Activated CD4-positive, CD25-positive, alpha-beta regulatory T cell treated with anti-CD3 and anti-CD28 coated beads, Interleukin-2, amount 50 U/mL, for 16 hours (primary cell): ENCODE measurements at places on chromosomes 2 and 18.

DNA sequence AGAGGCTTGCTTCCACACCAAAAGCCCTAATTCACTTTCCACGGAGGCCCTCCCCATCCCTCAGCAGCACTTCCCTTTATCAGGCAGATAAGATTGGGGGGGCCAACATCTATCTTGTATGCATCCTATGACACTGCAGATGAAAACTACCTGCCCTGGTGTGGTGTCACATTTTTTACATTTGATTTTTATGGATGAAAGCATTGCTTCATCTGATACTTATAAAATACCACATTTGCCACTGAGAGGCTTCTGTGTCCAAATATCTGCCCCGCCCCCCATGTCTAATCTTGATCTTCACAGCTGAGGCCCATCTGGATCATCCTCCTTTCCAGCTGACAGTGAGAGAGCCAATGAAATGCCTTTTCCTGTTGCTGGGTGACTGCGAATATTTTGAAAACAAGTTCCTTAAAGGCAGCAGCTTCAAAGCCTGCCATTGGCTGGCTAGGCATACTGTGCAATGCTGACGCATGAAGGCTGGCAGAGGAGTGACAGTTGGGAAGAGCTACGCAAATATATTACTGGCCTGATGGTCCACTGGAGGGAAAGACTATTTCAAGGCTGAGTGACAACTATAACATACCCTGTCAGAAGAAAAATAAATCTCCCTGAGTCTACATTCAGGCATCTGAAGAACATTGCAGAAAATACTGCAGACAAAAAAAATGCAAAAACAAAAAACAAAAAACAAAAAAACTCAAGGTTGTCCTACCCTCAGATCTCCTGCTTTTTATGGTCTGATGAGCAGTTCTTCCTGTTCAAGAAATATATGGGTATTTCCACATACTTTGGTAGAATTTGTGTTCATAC lies 318.7 kb downstream of the PDE11A start:
- no peak for DNase-seq

GRCh38 chr2:240557101-240557751 lies 562 bp downstream of the ANKMY1 start:
- no peak for DNase-seq

DNA sequence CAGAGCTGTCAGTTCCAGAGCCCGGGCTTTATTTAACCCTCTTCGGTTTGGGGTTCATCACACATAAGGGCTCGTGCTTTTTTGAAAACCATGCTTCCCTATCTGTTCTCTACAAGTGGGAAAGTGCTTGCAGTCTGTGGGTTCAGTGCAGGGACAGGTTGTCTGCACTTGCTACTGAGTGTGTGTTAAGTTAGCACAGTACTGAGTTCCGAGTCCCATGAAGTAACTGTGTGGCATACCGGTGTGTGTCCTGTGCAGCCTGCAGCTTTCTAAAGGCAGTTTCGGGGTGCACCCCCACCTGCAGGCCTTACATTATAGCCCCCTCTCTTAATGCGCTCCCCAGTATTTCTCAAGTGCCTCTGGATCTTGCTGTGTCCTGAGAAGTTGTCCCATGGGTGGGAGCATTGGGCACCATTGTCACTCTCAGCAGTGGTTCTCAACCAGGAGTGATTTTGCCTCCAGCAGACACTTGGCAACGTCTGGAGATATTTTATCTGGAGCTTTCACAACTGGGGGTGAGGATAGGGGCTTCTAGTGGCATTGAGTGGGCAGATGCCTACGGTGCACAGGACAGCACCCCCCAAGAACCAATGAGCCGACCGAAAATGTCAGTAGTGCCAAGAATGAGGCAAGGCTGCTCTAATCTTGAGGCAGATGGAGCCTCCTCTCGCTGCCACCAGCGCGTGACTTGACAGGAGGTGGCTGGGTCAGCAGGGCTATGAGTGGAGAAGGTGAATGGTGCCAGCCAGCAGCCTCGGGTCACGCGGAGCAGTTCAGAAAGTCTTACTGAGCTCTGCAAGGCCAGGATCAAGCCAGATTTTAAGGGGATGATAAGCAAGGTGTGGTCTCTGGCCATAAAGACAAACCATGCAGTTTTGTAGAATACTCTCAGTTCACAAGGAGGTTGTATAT lies 152.2 kb downstream of the SMAD7 start:
- no peak for DNase-seq

DNA sequence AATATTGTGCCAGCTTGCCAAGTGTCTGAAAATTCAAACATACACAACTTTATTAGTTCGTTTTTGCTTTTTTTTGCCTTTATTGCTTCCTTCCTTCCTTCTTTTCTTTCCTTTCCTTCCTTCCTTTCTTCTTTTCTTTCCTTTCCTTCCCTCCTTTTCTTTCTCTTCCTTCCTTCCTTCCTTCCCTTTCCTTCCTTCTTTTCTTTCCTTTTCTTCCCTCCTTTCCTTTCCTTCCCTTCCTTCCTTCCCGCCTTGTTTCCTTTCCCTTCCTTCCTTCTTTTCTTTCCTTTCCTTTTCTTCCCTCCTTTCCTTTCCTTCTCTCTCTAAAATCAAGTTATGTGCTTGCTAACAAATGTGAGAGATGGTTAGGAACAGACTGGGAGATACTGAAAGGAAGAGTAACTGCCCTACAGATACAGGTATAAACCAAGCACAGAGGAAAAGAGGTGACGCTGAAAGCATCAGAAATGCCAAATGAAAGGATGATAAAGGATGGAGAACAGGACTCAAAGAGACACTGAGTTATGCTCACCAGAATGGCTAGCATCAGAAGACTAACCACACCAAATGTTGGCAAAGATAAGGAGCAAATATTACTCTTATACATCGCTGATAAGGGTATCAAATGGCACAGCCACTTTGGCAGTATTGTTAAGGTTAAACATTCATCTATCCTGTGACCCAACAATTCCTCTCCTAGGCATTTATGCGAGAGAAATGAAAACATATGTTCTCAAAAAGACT lies 151.6 kb downstream of the MREG start:
- DNase-seq: no peak

DNA sequence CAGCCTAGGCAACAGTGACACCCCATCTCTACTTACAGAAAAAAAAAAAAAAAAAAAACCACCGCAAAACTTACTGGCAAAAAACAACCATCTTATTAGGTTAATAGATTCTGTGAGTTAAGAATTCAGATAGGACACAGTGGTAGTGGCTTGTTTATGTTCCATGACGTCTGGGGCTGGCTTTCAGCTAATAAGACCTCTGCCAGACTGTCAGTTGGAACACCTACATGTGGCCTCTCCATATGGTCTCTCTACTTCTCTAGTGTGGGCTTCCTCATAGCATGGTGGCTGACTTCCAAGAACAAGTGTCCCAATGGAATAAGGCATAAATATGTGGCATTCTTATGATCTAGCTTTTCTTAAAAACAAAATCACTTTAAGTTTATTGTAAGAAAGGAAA lies 94.0 kb upstream of the OTX1 start:
- DNase-seq: no peak

- DNase-seq: no peak
Measured at GRCh38 chr2:193502363-193503035, 1307.8 kb upstream of the TMEFF2 start.

GRCh38 chr2:45670646-45671045 lies 19.2 kb downstream of the PRKCE start:
- no peak for DNase-seq

DNA sequence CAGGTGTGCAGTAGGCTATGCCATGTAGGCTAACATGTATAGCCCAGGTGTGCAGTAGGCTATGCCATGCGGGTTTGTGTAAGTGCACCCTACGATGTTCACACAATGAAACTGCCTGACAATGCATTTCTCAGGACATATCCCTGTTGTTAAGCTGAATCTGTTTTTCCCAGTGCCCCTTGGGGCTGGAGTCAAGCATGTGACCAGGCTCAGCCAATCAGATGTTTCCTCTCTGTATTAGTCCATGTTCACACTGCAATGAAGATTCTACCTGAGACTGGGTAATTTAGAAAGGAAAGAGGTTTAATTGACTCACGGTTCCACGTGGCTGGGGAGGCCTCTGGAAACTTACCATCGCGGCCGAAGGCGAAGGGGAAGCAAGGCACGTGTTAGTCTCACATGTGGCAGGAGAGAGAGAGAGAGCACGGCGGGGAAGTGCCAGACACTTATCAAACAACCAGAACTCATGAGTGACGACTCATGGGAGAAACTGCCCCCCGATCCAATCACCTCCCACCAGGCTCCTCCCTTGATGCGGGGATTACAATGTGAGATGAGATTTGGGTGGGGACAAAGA lies 24.2 kb downstream of the ITM2C start:
- no peak for DNase-seq

DNA sequence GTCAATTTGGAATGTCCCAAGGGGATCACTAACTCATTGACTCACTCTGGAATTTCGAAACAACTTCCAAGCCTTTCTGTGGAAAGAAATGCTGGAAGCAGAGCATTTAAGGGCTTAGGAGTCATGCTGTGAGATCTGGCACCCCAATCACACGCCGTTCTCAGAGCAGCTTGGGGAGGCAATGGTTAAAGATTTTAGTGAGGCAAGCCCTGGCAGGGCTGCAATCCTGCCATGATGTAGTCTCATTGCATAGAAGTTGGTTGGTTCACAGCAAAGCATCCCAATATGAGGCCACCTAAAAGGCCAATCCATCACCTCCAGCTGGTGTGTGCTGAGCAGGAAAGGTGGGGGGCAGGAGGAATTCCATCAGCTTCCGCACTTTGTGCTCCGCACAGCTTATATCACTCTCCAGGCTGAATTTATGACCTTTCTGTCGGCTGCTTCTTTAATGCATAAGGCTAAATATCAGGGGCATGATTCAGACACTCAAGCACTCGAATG lies 1043.9 kb upstream of the POU3F3 start:
- no peak for DNase-seq

- DNase-seq: no peak
Measured at GRCh38 chr2:12430407-12431133, 286.2 kb upstream of the TRIB2 start.

- DNase-seq: no peak
Measured at GRCh38 chr2:3598197-3598910, 3.4 kb downstream of the COLEC11 start.

DNA sequence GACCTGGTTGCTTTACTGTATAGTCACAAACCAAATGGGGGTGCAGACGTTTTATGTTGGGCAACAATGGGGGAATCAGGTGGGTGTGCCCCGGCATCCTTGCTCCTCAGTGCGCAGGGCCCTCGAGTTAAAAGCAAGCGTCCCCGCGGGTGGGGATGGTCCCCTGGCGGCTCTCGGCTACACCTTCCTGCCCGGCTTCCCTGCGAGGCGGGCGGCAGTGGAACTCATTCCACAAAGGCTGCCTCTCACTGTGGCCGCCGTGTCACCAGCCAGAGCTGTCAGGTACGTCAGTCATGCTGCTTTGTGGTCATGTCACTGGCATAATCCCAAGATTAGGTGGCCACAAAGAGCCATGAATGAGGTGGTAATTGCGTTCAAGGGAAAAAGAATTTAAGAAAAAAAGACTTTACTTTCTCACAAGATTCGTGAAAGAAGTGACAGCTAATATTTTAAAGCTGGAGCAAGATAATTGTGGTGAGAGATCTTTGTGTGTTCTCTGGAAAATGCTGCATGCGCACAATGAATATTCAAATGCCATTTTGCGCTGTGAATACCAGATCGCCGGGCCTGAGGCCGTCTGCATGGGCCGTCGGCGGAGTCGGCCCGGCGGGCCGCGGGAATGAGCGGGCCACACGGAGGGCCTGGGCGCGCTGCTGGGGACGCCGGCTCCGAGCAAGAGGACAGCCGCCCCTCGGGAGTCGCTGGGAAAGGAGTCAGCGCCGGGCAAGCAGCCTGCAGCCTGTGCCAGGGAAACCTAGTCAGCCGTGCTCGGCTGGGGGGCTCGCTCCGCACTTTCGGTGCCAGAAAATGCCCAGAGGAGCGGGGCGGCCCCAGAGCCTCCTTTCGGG lies 82.3 kb upstream of the LDLRAD4 start:
- DNase-seq: no peak

DNA sequence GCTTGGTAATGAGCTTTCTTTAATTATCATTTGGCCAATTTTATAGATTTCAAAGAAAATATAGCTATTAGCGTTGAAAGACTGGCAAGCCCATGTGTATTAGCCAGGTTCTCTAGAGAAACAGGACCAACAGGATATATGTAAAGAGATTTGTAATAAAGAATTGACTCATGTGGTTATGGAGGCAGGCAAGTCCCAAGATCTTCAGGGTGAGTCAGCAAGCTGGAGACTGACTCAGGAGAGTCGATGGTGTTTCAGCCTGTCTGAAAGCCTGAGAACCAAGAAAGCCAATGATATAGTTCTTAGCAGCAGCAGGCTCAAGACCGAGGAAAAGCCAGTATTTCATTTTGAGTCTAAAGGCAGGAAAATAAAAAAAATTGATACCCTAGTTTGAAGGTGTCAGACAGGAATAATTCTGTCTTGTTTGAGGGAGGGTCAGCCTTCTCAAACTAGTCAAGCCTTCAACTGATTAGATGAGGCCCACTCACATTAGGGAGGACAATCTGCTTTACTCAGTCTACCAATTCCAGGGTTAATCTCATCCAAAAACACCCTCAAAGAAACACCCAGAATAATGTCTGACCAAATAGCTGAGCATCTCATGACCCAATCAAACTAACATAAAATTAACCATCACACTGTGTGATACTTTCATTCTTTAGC lies 78.3 kb upstream of the CRIM1 start:
- DNase-seq: no peak

GRCh38 chr2:65500310-65501040 lies 68.1 kb upstream of the SPRED2 start:
- no peak for DNase-seq

GRCh38 chr2:179729966-179730365 lies 131.4 kb downstream of the ZNF385B start:
- DNase-seq: no peak

- DNase-seq: no peak
Measured at GRCh38 chr2:189236066-189236465, 56.5 kb upstream of the COL5A2 start.

DNA sequence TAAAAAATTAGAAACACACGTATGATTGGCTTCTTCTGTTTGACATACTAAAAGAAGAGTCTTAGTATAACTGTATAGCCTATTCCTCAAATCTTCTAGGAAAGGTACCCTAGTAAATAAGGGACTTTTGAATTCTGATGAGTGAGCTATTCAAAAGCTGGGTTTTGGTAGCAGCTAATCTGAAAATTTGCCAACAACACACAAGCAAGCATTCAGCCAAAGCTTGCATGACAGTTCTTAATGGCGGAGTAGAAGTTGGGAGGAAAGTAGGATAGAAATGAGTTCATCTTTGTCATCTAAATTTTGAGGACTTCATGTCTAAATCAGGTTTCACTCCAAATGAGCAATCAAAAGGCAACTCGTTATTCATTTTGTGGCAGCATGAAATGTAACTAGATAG lies 813.0 kb downstream of the MBD2 start:
- no peak for DNase-seq
